ENCODE measurements at places on chromosomes 2 and 18. TPM values are rescaled to one million over a fixed set of nuclear protein-coding genes. Genes with fewer than 3 reads are reported as not detected.

GRCh38 chr2:6945821-6946220, 28.6 kb downstream of the RNF144A start:
- DNase-seq: no peak

DNA sequence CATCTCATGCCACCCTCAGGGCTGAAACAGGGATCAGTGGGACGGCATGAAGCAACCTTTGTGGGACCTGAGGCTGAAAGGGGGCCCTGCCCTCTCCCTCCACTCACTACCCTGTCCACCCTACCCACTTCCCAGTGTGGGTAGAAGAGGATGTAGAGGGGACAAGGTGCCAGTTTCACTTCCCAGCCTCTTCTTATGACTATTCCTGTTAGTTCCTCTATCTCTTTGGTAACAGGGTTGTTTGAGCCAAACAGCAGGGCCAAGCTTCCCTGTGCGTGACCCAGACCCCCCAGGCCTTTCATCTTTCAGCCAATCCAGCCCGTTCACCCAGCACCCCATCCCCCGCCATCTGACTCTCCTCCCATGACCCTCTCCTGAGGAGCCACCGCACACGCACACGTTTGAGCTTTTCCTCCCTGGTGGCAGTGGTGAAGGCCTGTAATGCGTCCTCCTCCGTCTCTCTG, 82.3 kb downstream of the STPG4 start:
- peak; percentile 70 for DNase-seq

HOXD1 gene
- 1.5 TPM for polyA plus RNA-seq

- DNase-seq: no peak
Observed at GRCh38 chr2:26606847-26607190, 34.3 kb downstream of the CIB4 start.

- no peak for DNase-seq
Observed at GRCh38 chr2:120490091-120490798, 144.3 kb downstream of the INHBB start.

- no peak for DNase-seq
Observed at GRCh38 chr2:164065038-164065437, 329.2 kb upstream of the FIGN start.

- peak; percentile 60 for DNase-seq
Observed at GRCh38 chr2:217248312-217248935, 388.6 kb upstream of the TNP1 start.

CRYGD gene
- polyA plus RNA-seq: not detected

GRCh38 chr18:63342206-63342605, 22.6 kb upstream of the BCL2 start:
- no peak for DNase-seq

GRCh38 chr2:153347818-153348495, 130.6 kb downstream of the RPRM start:
- no peak for DNase-seq

Measured in left lung (tissue), 14 donors.